NCI-H1048 (cell line): ENCODE measurements at places on chromosomes 5 and 9.

- no peak for DNase-seq
Observed at GRCh38 chr5:125179612-125180011, 433.2 kb upstream of the ZNF608 start.

DNA sequence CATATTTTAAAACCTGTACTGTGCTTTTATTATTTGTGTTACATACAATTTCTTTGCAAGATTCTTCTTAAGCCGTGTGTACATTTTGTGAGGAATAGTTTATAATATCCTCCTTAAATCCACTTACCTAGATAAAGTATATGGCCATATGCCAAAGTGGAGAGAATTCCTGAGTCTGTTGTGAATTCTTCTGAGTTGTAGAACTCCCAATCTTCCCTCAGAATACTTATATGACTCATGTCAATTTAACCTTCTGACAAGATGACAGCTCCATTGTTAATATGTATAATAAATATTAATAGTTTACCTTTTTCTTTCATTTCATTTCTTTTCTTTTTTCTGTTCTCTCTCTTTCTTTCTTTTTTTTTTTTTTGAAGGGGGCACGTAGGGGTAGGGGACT, 6.0 kb upstream of the RICTOR start:
- DNase-seq: no peak

DNA sequence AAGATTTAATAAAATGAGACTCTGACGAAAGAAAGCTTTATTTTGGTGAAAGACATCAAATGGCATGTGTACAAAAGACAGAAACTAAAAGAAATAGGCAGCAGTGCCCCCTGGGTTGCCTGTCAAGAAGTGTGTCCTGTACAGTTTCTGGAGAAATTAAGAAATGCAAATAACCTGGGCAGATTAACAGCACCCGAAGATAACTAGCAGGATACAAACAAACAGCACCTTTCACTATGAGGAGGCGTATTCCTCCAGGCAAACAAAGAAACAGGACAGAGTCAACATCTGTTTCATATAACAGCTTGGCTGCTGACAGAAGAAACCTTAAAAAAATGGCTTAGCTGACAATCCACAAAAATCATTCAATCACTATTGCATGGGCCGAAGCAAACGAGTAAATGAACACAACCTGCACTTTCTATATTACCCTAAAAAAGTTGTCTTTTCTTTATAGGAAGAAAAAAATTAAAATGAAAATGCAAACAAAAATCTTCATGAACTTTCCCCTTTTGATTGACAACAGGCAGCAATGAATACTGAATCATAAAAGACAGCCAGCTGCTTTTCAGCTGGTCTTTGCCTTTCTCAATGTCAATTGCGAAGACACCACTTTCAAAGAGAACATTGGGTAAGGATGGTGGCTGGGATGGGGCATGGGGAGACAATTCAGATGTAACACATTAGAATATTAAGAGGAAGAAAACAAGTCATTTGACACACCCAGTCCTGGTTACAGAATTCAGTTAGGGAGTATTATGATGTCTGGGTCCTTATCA, 162.1 kb downstream of the ARL15 start:
- DNase-seq: no peak

DNA sequence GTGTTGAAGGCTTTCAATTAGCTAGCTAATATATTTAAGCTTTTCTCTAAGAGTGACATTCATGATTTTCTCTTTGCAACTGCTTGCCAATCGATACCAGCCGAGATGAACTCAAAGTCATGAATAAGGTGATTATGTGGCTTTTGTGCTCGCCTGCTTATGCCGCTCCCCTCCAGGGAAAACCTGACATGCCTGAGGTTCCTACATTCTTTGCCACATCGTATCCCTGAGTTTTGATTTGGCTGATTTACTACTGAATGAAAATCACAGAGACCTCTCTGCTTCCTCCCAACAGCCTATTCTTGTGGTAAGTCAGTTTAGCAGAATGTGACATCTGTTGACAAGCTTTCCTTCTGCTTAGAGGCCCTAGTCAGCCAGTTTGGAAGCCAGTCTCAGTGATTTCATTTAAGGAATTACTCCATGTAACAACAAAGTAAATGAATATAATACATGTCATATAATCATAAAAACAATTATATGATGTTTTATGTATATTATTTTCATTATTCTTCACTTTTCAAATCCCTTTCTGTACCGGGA, 513.4 kb downstream of the CSNK1G3 start:
- DNase-seq: no peak

GRCh38 chr9:80440724-80441123, 869.0 kb downstream of the TLE4 start:
- no peak for DNase-seq

DNA sequence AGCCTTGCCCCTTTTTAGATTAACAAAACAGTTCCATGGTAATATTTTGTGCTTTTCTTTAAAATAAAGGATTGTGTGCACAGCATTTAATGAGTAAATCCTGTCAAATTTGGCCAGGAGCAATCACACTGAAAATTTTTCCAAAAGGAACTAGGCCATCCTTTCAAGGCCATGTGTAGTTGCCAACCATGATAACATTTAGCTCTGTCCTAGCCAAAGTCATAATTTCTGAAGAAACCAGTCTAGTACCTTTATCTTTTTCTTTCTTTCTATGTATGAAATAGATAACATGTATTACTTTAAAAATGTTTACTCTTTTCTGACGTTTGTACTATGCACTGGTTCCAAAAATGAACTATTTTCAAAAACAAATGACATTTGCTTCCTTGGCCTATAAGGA, 143.7 kb downstream of the PBX3 start:
- DNase-seq: no peak

DNA sequence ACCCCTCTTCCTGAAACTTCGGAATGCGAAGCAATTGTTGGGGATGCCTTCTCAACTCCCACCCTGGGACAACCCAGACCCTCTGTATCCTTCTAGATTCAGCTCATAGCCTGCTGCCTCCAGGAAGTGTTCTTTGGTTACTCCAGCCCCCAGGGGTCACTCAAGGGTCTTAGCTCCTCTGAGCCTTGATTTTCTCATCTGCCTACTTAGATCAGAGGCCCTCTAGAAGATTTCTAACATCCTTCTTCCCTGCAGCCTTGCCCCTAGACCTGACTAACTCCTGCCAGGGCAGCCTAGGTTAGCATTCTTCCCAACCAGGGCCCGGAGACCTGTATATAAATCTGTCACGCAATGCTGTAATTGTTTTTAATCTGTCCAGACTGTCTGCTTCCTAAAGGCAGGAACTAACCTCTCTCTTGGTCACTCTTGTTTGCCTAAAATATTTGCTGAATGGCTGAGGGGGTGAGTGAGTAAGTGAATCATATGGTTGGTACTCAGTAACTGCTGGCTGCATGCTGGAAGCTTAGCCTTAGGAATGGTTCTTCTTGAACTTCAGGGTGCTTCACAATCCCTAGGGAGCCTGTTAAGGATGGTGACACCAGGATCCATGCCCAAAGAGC, 8.2 kb downstream of the GALNT10 start:
- DNase-seq: no peak

DNA sequence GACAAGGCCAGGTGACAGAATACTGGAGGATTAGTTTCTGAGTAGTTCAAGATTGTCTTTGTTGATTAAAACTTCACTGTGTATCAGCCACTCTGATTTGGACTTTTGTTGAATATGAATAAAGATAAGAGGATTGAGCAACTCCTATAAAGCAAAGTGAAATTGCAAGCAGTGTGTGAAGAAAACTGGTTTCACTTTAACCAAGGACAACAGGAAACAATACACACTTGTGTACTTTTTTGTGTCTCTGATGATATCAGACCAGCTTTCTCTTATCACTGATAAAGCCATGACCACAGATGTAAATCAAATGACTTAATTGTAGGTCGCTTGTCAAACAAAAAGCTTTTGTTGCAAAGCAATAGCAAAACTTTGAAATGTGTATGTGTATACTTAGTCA, 268.6 kb downstream of the FER start:
- peak; percentile 12 for DNase-seq

DNA sequence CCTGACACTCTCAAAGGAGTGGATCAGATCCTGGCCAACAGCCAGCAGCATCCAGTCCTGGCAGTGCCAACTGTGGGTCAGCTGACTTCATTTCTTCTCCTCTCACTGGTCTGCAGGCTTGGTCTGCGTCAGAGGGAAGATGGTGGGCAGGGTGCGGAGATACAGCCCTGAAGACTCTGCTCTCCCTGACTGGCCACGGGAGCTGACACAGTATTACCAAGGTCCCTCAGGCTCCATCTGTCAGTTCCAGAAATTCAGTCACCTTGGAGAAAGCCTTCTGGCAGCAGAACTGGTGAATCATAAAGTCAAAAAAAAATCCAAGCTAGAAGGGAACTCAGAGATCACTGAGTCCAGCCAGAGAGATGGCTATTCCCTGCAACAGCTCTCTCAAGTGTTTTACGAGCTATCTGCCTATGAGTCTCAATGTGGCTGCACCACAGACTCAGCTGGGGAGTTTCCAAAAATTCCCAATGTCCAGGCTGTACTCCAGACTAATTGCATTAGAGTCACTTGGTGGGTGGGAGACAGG, 27.9 kb downstream of the C1QTNF2 start:
- DNase-seq: no peak

- no peak for DNase-seq
Observed at GRCh38 chr5:1879292-1880263, 3.1 kb downstream of the IRX4 start.

DNA sequence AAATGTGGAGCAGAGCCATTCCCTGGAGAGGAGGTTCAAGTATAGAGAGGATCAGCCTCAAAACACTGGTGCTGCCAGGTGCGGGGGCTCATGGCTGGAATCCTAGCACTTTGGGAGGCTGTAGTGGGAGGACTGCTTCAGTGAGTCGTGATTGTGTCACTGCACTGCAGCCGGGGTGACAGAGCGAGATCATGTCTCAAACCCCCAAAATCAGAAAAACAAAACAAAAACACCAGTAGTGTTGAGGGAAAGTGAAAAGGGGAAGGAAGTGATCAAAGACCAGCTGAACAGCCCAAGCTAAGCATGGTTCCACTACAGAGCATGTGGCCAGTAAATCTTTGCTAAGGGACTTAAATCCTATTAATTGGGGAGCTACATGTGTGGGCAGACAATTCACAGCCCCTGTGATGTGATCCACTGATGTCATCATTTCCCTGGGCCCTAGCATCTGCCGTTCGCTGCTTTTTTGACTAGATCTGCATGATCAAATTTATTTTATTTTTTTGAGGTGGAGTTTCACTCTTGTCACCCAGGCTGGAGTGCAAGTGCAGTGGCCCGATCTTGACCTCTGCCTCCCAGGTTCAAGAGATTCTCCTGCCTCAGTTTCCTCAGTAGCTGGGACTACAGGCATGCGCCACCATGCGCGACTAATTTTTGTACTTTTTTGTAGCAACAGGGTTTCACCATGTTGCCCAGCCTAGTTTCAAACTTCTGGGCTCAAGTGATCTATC, 2.7 kb upstream of the PCBD2 start:
- no peak for DNase-seq

DNA sequence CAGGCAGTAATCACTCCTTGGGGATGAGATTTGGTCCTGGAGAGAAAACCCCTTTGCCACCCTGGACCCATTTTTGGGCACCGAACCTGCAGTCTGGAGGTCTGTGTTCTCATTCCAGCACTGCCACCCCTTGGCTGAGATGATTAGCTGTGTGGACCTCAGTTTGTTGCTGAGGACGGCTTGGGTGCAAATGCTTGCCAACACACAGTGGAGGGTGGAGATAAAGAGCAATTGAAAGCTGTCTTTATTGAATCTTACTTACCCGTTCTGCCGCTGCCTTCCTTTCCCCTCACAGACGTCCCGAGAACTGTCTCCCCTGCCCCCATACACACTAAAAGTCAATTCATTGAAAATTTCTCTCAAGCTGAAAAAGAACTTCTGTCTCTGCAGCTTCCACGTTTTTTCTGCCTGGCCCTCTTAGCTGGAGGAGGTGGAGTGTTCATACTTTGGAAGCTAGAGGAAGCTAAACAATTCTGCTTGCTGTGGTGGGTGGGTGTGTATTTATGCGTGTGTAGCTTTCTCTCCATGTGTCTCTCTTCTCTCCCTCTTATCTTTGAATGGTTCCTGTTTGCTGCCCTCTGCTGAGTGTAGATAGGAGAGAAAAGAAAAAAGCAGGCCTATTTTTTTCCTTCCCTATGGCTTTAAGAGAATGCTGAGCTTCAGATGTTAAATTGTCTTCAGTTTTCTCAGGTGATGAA, 6.6 kb downstream of the GALNT10 start:
- DNase-seq: no peak

- no peak for DNase-seq
Observed at GRCh38 chr5:127216143-127216542, 74.5 kb upstream of the MEGF10 start.

DNA sequence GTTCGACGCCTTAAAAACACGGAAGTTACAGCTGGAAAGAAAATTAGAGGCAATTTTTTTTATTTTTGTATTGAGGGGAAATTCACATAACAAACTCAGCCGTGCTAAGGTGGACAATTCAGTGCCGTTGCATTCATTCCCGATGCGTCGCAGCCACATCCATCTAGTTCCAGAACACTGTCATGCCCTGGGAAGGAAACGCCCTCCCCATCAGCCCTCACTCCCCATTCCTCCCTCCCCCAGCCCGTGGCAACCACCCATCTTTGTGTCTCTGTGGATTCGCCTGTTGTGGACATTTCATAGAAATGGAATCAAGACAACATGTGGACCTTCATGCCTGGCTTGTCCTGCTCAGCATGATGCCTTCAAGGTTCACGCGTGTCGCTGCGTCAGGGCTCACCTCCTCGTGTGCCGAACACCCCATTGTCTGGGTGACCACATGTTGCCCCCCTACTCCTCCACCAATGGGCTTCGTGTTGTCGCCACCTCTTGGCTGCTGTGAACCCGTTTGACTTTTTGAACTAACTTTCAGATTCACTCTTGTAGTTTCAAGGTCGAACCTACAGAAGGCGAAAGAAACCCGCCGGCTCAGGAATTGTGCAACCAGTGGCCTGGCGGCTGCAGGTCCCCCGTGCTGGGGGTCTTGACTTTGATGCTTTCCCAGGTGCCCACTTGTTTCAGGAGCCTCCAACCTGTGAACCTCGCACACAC, 17.4 kb upstream of the CAMSAP1 start:
- no peak for DNase-seq

- DNase-seq: no peak
Observed at GRCh38 chr5:61100437-61100836, 61.8 kb downstream of the SMIM15 start.

GRCh38 chr9:78209127-78209526, 26.7 kb upstream of the CEP78 start:
- no peak for DNase-seq

- no peak for DNase-seq
Observed at GRCh38 chr5:40991168-40991980, 79.8 kb downstream of the MROH2B start.

- no peak for DNase-seq
Observed at GRCh38 chr5:173307695-173308094, 20.5 kb downstream of the STC2 start.

DNA sequence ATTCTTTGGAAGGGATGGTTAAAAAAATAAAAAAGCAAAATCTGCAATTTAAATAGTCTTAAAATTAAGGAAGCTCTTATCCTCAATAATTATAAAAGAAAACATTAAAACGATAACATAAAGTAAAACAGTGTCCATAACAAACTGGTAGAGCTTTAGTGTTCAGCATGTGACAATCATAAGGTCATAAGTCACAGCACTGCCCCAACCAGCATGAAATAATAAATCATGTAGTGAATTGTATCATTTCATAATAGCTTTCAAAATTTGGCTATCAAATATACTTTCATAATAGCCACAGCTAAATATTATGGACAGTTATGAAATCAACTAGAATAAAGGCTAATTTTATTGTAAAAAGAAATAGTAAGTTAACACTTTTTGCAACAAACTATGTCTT, 10.0 kb downstream of the NR3C1 start:
- no peak for DNase-seq
